ENCODE measurements at places on chromosomes 12 and 14.
A peak's percentile ranks its signal among the peaks of the same experiment; 100 is the strongest.

DNA sequence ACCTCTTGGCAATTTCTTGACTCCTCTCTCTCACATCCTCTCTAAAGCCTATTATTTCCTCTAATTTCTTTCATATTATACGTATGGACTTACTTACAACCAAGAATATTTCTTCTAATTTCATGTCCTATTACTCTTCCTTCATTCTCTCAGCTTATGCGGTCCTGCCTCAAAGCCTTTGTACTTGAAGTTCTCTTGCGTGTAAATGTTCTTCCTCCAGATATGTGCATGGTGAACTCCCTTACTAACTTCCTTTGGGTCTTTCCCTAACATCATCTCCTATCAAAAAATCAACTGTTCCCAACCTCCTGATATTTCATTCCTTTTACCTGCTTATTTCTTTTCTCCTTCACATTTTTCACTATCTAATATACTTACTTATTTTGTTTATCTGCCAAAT, 23.1 kb downstream of the DNAL1 start:
- DNase-seq = no peak

DNA sequence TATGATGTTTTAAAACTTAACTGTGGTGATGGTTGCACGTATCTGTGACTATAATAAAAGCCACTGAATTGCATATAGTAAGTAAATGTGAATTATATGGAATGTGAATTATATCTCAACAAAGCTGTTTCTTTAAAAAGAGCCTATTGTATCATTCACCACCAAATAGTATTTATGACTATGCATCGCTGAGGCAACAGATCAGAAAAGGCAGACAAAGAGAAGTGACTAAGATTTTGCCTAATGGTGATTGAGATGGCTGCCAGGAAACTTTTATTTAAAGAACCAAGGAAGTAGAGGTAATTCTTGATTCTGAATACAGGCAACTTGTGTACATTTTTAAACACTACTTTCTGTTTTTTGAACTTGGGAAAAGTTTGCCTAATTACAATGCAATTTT, 31.7 kb downstream of the DHRS7 start:
- no peak for DNase-seq

- no peak for DNase-seq
These were observed 140.0 kb downstream of the GRIN2B start for GRCh38 chr12:13841358-13841757.

DNA sequence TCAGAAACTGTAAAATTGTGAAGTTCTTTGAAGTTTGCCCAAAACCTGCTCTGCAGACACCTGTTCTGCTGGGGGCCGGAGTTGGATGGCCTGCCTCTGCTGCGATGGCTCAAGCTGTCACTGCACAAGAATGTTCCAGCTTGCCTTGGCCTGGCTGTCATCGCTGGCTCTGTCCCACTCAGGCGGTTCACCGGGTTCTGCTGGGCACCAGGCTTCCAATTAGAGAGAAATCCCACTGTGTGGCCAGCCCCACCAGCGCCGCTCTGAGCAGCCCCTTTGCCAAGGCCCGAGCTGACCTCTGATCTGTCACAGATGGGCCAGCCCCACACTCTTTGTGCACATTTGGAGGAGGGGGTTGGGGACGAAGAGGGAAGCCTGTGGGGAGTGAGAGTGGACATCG, 71.7 kb upstream of the GPATCH2L start:
- DNase-seq = no peak

- no peak for DNase-seq
These were observed 1080.7 kb downstream of the LRFN5 start for GRCh38 chr14:42687421-42687820.

- DNase-seq = peak; percentile 30
These were observed 6.1 kb upstream of the AAAS start for GRCh38 chr12:53327435-53328042.

GRCh38 chr14:90491911-90492531, 95.2 kb downstream of the CALM1 start:
- no peak for DNase-seq

GRCh38 chr14:55333711-55334485, 62.7 kb downstream of the FBXO34 start:
- DNase-seq = no peak

DNA sequence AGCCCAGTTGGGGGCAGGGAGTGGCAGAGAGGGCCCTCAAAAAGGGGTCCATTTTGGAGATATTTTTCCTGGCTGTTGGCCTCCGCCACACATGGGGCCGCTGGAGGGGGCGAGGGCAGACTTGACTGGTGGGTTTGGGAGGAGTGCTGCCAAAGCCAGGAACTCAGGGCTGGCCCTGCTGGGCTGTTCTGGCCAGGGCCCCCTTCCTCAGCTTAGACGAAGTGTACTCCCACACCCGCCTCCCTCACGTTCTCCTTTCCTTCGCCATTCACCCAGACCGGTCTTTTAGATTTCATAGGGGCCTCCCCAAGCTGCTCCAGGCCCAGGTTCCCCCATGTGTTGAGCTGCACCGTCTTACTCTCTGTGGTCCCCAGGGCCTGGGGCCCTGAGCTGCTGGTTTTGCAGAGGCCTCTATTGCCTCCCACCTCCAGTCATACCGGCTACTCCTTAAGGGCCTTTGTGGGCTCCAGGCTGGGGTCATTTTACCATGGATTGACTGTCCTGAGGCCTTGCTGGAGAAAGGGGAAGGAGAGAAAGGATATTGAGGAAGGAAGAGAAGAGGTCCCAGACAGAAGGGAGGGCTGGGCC, 1.3 kb downstream of the KRT7 start:
- DNase-seq = no peak

- no peak for DNase-seq
These were observed 9.5 kb upstream of the MEG3 start for GRCh38 chr14:100816286-100816949.

- DNase-seq = no peak
These were observed 8.0 kb upstream of the KRT78 start for GRCh38 chr12:52856787-52857186.

DNA sequence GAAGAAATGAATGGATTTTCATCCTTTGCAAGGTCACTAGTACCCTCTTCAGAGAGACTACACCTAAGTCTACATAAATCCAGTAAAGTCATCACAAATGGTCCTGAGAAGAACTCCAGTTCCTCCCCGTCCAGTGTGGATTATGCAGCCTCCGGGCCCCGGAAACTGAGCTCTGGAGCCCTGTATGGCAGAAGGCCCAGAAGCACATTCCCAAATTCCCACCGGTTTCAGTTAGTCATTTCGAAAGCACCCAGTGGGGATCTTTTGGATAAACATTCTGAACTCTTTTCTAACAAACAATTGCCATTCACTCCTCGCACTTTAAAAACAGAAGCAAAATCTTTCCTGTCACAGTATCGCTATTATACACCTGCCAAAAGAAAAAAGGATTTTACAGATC, 40.8 kb downstream of the SPATA7 start:
- DNase-seq = no peak

- DNase-seq = no peak
These were observed 47.6 kb upstream of the HIF1A start for GRCh38 chr14:61647704-61648103.

- no peak for DNase-seq
These were observed 33.8 kb downstream of the ARMH4 start for GRCh38 chr14:58118097-58118815.

DNA sequence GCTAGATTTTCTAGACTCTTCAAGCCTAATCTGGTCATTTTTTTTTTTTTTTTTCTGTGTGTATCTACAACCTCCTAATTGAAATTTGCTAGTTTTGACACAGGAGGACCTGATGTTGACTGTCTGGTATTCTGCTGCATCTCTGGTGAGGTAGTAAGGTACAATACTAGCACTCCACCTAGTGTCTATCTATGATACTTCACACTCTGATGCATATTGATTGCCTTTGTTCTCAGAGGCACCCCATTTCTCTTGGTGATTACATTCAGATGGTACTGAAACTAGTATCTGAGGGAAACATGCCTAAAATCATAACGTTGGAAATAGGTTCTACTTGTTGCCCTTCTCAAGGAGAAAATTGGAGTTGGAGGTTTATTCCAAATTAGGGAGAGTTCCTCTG, 930.5 kb upstream of the NOVA1 start:
- peak; percentile 19 for DNase-seq

DNA sequence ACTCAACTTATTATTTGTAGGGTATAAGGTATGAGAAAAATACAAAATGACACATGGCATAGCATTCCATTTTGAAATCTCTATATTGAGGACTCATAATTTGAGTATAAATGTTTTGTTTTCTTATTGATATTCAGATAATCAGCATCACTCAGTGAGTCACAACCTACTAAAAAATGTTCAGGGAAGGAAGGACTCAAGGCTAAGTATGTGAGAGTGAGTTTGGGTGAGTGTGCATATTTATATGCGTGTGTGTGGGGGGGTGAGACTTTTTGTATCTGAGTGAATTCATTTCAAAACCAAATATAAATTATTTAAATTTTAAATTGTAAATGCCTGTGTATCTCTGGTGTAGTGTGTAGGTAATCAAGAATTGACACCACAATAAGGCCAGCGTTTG, 87.8 kb upstream of the PRKD1 start:
- no peak for DNase-seq

- no peak for DNase-seq
These were observed 20.7 kb downstream of the KRT85 start for GRCh38 chr12:52346593-52346992.

- no peak for DNase-seq
These were observed 34.3 kb downstream of the CCNK start for GRCh38 chr14:99515301-99516155.

DNA sequence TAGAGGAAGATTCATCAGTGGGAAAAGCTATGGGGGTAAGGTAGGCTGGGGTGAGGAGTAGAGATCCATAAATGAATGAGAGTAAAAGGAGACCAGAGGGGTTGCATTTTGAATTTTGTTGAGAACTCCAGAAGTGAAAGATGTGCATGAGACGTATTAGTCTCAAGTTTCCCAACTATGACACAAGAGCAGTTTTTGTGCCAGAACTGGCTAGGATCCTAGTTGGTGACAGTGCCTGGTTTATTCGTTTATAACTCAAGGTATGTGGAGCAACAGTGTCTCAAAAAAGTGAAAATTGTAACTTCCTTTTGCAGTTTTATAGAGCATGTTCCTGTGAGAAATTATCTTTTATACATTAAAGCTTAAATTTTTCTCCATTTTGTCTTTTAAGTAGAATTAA, 377.0 kb downstream of the NPAS3 start:
- DNase-seq = no peak

DNA sequence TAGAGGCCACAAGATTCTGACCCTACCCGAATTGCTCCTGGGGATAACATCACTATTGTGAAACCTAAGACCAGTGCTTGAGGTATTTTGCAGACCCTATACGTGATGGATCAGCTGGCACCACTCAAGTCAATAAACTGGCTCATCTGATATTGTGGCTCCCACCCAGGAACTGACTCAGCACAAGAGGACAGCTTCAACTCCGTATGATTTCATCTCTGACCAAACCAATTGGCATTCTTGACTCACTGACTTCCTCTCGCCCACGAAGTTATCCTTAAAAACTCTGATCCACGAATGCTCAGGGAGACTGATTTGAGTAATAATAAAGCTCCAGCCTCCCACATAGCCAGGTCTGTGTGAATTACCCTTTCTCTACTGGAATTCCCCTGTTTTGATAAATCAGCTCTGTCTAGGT, 1036.1 kb upstream of the TMEM132C start:
- DNase-seq = no peak

GRCh38 chr12:39287409-39287808, 155.5 kb downstream of the KIF21A start:
- DNase-seq = no peak

GRCh38 chr12:82470906-82471512, 112.7 kb downstream of the METTL25 start:
- DNase-seq = no peak

DNA sequence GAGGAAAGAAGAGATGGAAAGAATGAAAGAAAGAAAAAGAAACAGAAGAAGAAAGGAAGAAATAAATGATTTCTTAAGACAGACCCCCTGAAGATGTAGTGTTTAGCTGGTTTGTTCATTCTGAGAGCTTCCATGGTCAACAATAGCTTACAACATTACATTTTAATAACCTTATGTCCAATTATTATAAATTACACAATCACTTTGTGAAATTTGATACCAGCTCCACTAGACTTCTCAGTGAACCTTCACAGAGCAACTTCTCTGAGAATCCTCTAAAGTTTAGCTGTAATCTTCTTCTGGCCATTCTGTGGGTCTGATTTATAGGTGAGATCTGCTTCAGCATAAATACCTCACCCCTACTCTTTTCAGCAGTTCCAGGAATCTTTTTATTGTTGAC, 27.9 kb downstream of the SIX1 start:
- DNase-seq = no peak

DNA sequence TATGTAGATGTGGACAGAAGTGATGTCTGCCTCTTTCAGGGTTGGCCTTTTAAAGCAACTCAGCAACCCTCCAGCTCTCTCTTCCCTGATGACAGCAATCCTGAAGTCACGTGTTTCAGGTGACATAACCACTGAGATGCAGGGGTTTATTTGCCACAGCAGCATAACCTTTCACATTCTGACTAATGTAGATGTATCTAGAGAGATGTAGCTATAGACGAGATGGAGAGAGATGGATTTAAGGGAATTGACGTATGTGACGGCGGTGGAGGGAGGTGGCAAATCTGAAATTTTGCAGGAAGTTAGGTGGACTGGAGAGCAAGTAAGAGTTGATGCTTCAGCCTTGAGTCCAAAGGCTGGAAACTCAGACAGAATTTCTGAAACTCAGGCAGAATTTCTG, 126.0 kb downstream of the ZFP36L1 start:
- no peak for DNase-seq

- DNase-seq = no peak
These were observed 27.7 kb downstream of the CEP170B start for GRCh38 chr14:104892531-104893434.

DNA sequence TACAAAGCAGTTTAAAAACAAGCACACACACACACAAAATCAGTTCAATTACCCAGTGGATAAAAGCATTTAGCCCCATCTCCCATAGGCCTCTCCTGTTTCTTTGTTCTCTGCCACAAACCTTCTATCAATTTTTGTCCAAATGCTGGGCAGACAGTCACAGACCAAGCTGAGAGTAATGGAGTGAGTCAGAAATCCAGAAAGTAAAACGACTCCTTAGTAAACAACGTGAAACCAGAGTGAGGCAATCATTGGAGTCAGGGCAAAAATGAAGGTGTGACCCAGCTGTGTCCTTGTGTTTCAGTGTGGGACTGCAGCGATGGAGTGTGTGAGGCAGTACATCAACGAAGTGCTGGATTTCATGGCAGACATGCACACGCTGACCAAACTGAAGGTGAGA, 102.0 kb downstream of the PRIMA1 start:
- DNase-seq = no peak

GRCh38 chr14:93954900-93955849, 21.2 kb downstream of the ASB2 start:
- DNase-seq = peak; percentile 86

DNA sequence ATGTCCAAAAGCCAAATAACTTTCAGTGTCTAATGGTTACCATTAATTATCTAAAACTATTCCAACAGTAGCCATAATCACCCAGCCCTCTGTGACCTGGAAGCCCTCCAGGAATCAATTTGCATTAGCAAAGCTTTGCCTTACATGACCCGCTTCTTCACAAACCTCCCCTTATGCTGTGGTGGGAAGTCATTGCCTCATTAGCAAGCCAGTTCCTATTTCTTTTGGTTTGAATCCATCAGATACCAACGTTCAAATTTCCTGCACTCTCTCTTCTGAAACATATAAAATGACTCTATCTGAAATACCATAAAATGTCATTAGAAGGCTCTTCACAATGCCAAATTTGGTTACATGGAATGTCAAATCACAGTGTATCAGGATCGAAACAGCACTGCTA, 268.3 kb upstream of the PRKD1 start:
- peak; percentile 28 for DNase-seq

GRCh38 chr14:44798386-44799242, 163.1 kb downstream of the KLHL28 start:
- DNase-seq = no peak

All from AML-193 (cell line).